Mesenteric fat pad (tissue), 1 donor: ENCODE measurements at places on chromosomes 16 and 17.

GRCh38 chr17:2070241-2071023 is 15.5 kb downstream of the HIC1 start:
- DNase-seq = no peak

DNA sequence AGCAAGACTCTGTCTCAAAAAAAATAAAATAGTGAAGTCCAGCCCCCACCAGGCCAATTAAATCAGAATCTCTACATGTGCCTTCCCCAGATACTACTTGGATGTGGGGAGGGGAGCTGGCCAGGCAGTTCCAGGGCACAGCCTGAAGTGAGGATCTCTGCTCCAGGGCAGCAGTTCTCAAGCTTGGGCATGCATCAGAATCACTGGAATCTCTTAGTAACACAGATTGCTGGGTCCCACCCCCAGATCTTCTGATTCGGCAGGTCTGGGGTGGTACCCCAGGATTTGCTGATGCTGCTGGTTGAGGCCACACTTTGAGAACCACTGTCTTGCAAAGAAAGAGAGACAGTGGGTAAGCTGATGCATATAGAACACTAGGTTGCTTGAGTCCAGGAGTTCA is 8.3 kb upstream of the CDH5 start:
- DNase-seq = no peak

DNA sequence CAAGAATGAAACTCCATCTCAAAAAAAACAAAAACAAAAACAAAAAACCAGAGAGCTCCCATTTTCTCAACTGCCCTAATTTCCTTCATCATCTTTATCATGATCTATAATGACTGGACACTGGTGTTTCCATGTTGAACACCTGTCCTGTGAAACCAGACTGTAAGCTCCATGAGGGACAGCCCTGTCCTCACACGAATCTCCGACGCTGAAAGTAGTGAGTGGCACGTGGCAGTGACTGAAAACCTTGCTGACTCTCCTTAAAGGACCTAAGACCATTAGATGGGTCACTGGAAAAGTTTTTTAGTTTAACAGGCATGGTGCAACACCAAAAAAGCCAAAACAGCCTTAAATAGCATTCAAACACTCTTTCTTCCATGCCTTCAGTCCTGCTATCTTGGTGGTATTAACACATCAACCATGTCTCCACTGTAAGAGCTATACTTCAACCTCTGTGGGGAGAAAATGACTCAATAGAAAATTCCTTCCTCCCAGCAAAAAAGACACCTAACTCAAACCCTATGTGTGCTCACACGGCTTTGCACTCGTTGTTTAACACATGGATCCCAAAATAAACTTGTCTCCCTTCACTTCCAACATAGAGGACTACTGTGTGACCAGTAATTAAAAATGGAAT is 8.3 kb downstream of the AXIN2 start:
- DNase-seq = no peak

DNA sequence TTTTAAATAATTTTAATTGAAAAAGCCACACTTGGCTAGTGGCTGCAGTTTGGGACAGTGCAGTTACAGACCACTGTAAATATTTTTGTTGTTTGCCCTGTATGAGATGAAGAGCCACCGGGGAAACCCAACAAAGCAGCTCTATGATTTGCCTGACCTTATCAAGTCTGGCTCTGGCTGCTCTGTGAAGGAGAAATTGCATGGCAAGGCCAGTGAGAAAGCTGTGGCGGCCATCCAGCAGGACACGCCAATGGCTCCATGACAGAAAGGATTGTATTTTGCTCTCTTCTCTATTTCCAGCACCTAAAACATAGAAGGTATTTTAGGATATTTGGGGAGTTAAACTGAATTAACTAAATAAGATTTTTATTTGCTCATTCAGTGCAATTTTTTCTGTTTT is 330.0 kb upstream of the DYNLRB2 start:
- DNase-seq = no peak

- no peak for DNase-seq
These were observed 14.2 kb upstream of the CD300A start for GRCh38 chr17:74452033-74452840.

DNA sequence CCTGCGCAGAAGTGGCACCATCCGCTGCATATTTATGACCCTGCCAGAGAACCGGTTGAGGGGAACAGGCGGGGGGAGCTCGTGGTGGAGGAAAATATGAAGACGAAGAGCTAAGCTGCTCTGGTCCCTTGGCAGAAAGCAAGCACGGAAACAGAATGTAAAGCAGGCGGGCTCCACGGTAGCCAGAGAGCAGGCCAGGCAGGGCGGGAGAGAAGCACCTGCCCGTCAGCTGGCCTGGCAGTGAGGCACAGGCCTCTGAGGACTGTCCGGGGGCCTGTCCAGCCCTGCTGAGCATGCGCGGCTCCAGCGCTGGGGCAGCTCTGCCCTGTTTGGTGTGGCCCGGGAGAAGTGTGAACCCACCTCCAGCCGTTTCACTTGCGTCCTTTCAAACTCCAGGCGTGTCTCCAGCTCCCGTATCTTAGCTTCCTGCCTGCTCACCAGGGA is 46.7 kb downstream of the PIPOX start:
- DNase-seq = no peak

- no peak for DNase-seq
These were observed 727 bp upstream of the MBTPS1 start for GRCh38 chr16:84117494-84117843.

DNA sequence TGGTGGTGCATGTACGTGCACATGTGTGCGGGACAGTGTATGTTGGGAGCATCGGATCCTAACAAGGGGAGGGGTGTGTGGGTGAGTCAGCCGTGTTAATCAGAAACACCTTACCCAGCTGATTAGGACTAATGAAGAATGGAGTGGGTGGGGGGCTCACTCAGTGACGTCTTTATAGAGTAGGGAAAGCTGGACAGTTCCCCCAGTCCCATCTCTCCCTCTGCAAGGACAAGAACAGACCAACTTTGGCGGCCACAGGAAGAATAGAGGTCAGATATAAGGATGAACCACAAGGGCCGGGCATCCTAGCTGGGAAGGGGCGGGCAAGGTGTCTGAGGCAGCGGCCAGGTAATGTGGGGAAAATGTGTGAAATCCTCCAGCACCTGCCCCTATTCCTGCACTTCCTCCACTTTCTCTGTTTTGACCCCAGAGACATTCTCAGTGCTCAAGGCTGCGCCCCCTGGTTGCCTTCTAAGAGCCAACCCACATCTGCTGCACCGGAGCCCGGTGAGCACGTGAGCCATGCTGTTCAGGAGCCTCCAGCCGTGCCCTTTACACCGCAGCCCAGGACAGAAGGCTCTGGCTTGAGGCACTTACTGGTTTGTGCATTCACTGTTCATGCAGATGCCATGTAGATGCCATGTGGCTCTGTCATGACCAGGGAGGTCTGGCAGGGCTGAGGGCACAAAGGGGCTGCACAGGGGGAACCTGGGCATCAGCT is 18.9 kb upstream of the TBX21 start:
- DNase-seq = no peak

- no peak for DNase-seq
These were observed 27.4 kb upstream of the GNAO1 start for GRCh38 chr16:56163938-56164337.

DNA sequence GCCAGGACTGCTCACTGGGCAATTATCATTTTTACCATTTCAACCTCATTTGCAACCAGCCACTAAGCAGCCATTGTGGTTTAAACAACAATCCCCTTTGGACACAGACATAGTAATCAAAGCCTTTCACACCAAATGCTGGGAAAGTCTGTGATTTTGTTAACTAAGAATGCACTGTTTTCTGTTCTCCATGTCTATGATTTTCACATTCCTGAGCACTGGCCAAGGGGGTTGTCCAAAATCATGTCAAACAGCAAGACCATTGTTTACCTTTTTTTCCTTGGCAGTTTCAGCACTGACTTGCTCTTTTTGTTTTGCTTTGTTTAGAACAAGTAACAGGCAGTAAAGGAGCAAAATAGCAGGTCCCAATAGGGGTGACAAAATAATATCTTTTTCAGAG is 106.3 kb upstream of the SIAH1 start:
- no peak for DNase-seq

GRCh38 chr17:6507535-6507934 is 48.8 kb downstream of the PITPNM3 start:
- no peak for DNase-seq

GRCh38 chr17:42704837-42705494 is 22.6 kb downstream of the CNTNAP1 start:
- peak; percentile 28 for DNase-seq

DNA sequence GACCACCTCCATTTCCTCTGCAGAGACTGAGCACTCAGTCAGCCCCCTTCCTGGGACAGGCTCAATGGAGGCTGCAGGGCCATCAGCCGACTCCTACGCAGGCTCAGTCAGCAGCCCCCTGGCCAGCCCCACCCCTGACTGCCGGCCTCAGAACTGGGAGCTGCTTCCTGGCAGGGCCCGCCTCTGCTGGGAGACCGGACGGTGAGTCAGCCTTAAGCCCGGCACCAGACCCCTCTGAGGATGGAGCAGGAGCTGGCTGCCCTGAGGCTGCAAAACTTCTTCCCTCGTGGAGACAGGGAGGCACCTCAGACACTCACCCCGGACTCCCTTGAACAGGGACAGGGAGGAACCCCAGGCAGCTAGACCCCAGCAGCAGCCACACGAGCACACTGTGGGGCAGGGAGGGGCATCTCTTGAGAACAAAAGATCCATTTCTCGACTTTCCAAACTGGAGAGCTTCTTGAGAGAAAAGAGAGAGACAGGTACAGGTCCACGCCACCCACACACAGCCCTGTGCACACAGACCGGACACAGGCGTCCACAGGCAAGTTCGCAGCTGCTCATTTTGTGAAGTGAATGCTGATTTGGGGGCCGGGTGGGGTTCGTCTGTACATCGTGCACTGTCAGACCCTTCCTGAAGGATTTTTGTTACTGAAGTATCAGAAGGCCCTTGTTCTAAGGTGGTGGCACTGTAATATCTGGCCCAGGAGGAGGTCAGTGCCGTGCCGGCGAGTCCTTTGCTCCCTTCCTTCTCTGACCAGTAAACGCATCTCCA is 1.3 kb upstream of the TUBB3 start:
- peak; percentile 94 for DNase-seq

- DNase-seq = no peak
These were observed 19.3 kb upstream of the FOXF1 start for GRCh38 chr16:86490859-86491639.

DNA sequence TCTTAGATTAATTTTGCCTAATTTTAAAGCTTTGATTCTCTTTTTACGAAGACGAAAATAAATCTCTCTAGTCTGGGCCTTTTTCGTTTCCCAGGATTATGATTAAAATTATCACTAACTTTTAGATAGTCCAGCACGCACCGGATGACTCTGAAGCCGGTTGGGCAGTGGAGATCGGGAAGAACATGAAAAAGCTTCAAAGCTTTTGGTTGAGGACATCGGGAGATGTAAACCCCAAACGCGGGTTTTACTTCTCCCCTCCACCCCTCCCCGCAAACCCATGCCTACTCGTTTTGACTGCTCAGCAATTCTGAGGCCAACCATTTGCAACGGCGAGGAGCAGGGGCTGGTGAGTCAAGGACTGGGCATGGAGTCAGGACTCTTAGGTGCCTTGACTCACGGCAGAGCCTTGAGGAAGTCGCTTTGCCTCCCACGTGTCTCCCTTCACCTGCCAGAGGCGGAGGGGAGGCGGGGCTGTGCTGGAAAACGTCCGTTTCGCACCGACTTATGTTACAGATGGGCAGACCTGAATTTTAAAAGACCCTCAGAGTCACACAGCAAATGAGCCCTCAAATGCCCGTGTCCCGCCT is 989 bp upstream of the DUSP14 start:
- DNase-seq = no peak

- no peak for DNase-seq
These were observed 19.1 kb downstream of the CAPNS2 start for GRCh38 chr16:55585631-55586030.

GRCh38 chr17:71292006-71292405 is 828.8 kb upstream of the SOX9 start:
- no peak for DNase-seq

- peak; percentile 26 for DNase-seq
These were observed 30.6 kb upstream of the BRD7 start for GRCh38 chr16:50399411-50399810.

GRCh38 chr17:7018331-7018964 is 4.4 kb upstream of the BCL6B start:
- DNase-seq = no peak

GRCh38 chr17:81366648-81367047 is 28.6 kb upstream of the BAHCC1 start:
- DNase-seq = no peak

DNA sequence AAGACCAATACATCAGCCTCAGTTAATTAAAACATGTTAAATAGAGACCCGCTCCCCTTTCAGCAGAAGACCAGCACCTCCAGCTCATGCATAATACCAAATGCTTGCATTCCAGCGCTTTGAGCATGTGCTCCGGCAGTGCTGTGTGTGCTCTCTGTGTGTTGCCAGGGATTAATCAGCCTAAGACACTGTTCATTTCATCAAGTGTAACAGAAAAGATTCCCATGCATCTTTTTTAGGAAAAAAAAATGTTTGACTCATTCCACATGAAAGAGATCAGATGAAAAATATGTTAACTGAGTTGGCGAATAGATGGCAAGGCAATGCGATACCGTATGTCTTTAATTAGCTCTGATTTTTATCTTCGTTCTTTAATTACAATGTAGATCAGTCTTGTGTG is 187.6 kb downstream of the RPTOR start:
- DNase-seq = no peak

DNA sequence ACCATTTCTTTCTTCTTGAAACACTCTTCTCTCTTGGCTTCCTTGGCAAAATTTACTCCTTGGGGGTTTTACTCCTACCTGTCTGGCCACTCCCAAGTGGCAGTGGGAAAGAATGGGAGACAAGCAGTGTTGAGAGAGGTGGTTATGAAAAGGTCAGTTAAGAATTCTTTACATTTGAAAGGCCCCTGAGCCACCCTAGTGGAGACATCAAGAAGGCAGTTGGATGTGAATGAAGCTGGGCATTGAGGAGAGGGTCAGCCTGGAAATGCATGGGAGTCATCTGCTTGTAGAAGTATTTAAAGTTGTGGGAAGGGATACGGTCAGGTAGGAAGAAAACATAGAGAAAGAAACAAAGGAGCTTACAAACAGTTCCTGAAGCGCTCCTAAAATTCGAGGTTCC is 42.3 kb upstream of the CCNF start:
- no peak for DNase-seq

GRCh38 chr17:9519583-9520272 is 55.9 kb downstream of the STX8 start:
- no peak for DNase-seq

GRCh38 chr17:82794781-82795482 is 43.1 kb downstream of the TBCD start:
- DNase-seq = no peak
